ENCODE measurements at places on chromosomes 5 and 9.

DNA sequence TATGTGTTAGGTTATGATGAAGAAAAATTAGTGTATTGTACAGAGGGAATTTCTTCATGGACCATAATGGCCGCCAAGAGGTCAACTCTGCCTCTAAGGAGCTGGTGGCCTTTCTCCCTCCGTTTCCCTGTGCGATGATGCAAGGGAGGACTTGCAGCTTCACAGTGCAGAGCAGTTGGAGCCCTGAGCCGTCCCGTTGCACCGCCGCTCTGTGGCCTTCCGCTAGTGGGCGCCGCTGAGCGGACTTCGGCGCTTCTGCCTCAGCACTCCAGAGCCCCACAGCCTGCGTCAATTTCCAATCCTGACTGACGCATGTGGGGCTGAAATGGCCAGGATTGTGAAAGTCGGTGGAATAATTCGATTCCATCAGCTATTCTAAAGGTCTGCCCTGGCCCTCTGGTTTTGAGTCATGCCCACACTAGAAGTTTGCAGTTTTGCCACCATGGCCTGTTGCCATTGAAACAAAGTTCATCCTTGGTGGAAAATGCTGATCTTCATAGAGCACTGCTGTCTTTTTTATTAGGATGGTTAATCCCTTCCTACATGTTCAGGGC lies 22.7 kb upstream of the LECT2 start:
- no peaks in the 10 kb centered on the region for H3K4me1 ChIP-seq
- no peak for DNase-seq
- no peaks in the 10 kb centered on the region for H3K36me3 ChIP-seq
- H3K27me3 ChIP-seq, result peaks cover 27% of the 10 kb centered on the region

- H3K36me3 ChIP-seq, result no peaks in the 10 kb centered on the region
- H3K27ac ChIP-seq, result no peak overlapping the region
- no peak for DNase-seq
- no peaks in the 10 kb centered on the region for H3K4me1 ChIP-seq
Measured at GRCh38 chr5:161155451-161155850, 303.4 kb upstream of the ATP10B start.

DNA sequence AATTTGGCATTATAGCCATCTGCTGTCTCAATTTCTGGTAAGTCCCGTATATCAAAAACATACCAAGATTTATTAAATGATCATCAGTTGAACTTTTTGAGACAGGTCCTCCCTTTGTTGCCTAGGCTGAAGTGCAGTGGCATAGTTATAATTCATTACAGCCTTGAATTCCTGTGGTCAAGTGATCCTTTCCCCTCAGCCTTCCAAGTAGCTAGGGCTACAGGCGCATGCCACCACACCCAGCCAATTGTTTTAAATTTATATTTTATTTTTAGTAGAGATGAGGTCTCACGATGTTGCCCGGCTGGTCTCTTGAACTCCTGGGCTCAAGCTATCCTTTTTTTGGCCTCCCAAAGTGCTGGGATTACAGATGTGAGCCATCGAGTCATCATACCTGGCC lies 418.9 kb downstream of the ARHGEF28 start:
- no peaks in the 10 kb centered on the region for H3K4me1 ChIP-seq
- H3K27me3 ChIP-seq, result no peaks in the 10 kb centered on the region
- H3K4me3 ChIP-seq, result no peak overlapping the region
- no peaks in the 10 kb centered on the region for H3K36me3 ChIP-seq
- H3K27ac ChIP-seq, result no peak overlapping the region

GRCh38 chr9:71628247-71628646 lies 140.1 kb downstream of the CEMIP2 start:
- peaks cover 4% of the 10 kb centered on the region for H3K27me3 ChIP-seq
- no peak overlapping the region for H3K27ac ChIP-seq
- no peak overlapping the region for H3K4me3 ChIP-seq
- DNase-seq, result no peak
- H3K36me3 ChIP-seq, result no peaks in the 10 kb centered on the region

GRCh38 chr9:114656301-114656700 lies 1.3 kb downstream of the TEX53 start:
- H3K4me1 ChIP-seq, result peaks cover 16% of the 10 kb centered on the region
- no peaks in the 10 kb centered on the region for H3K27me3 ChIP-seq
- H3K4me3 ChIP-seq, result no peak overlapping the region
- H3K27ac ChIP-seq, result no peak overlapping the region
- no peak for DNase-seq

DNA sequence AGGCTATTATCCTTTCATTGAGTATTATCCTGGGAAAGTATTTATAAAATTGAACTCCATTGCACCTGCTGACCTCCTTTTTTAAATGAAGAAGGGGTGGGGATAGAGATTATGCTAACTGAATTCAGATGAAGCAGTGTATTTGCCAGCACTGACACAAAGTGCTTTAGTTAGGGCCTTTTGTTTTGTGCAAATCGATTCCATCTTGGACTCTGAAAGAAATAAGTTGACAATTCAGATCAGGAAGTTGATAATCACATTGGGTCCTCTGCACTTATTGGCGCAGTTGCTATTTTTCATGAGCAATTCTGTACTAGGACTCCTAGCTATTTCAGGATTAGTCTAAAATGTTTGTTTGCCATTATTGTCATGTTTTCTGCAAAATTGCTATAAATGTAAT lies 101.6 kb upstream of the FSD1L start:
- no peak overlapping the region for H3K27ac ChIP-seq
- peaks cover 3% of the 10 kb centered on the region for H3K36me3 ChIP-seq
- H3K27me3 ChIP-seq, result no peaks in the 10 kb centered on the region
- H3K4me3 ChIP-seq, result no peak overlapping the region

DNA sequence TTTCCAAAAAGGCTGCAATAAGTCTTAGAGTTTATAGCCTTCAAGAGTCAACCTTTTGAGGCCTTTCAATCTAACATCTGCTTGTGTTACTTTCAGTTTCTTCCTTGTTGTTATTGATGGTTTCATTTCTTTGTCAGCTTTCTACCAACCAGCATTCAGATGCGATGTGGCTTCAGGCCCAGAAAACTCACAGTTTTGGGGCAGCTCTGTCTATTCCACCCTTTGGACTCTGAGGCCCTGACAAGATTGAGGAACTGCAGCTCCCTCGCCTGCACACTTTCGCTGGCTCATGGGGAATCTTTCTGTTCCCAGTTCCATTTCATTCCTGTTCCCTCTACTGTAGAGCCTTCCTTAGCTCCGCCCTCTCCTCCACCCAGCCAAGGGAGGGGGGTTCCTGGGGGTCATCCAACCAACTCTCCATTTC lies 13.3 kb upstream of the WHRN start:
- H3K27ac ChIP-seq, result peak overlapping the region; percentile 80
- H3K4me3 ChIP-seq, result no peak overlapping the region
- peaks cover 7% of the 10 kb centered on the region for H3K4me1 ChIP-seq
- peaks cover 2% of the 10 kb centered on the region for H3K36me3 ChIP-seq

DNA sequence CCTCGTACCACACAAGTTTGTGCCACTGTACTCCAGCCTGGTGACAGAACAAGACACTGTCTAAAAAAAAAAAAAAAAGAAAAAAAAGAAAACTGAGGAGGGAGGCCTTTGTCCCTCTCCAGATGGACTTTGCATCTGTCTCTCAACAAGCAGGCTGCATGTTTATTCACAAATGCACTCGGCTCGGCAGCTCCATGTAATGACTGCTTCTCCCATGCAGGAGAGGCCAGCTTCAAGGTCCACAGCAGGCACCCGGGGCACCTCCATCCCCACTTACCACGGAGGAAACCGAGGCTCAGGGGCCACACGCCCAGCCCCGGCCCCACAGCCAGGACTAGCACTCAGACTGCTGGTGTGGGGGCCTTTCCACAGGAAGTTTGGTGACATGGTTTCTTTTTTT lies 13.1 kb upstream of the NCS1 start:
- no peak overlapping the region for H3K4me3 ChIP-seq
- H3K27me3 ChIP-seq, result peaks cover 4% of the 10 kb centered on the region
- H3K36me3 ChIP-seq, result no peaks in the 10 kb centered on the region
- H3K4me1 ChIP-seq, result no peaks in the 10 kb centered on the region
- H3K27ac ChIP-seq, result no peak overlapping the region

DNA sequence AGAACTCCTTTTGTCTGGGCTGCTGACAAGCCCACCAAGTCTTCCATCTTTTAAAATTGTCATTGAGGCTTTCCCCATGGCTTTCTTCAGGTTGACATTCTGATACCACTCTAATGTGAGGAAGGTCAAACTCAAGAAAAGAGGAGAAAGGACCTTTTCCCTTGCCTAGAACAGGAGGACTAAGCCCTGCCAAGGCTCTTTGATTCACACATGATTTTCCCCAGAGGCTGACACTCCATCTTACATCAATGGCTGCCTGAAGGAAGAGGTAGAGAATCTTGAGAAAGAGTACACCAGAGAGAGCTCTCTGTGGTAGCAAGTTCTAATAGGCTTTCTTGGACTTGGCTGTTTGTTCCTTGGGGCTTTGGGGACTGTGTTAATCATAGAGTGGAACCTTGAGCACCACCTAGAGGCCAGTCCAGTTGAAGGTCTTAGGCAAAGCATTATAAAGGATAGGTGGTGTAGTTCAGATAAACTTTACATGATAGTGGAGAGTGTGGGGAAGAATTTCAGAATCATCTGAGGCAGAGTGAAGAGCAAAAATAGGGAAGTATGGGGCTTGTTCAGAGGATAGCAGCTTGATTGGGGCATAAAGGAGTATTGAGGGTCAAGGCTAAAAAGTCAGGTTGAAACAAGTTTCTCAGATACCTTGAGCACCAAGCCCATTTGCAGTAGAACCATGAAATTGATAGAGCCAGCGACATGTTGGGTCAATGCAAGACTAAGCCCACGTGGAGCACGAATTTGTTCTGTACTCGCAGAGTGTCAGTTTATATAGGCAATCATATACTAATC lies 36.7 kb downstream of the NDFIP1 start:
- H3K36me3 ChIP-seq, result peaks cover 12% of the 10 kb centered on the region
- H3K4me3 ChIP-seq, result no peak overlapping the region
- H3K27me3 ChIP-seq, result no peaks in the 10 kb centered on the region
- DNase-seq, result peak; percentile 30
- H3K4me1 ChIP-seq, result no peaks in the 10 kb centered on the region

DNA sequence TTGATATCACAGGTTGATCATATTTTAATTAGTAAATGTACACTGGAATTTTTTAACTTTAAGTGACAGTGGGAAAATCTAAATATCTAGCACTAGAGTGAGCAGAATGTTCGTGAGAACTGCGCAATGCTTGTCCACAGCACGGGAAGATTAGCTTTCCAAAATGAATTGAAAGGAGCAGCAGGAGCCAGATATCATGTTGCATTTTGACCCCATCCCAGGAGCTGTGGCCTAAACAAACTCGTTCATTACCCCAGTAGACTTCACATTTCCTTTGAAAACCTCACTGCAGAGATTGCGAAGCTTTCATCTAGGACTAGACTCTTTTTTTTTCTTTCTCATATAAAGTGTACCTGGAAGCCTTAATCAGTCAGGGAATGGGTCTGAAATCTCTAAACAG lies 525.8 kb downstream of the CTNND2 start:
- no peaks in the 10 kb centered on the region for H3K36me3 ChIP-seq
- no peak for DNase-seq
- no peaks in the 10 kb centered on the region for H3K4me1 ChIP-seq
- H3K4me3 ChIP-seq, result no peak overlapping the region

DNA sequence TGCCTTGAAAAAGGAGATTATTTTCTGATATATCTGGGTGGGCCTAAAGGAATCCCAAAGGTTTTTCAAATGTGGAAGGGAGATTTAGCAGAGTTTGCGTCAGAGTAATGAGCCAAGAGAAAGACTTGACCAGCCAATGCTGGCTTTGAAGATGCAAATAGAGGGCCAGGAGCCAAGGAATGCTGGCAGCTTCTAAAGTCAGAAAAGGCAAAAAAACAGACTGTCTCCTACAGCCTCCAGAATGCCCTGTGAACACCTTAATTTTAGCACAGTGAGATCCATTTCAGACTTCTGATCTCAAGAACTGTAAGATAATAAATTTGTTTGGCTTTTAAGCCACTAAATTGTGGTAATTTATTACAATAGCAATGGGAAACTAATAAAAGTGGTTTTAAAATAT lies 122.6 kb upstream of the FREM1 start:
- no peak overlapping the region for H3K27ac ChIP-seq
- H3K27me3 ChIP-seq, result peaks cover 2% of the 10 kb centered on the region
- no peaks in the 10 kb centered on the region for H3K4me1 ChIP-seq
- H3K36me3 ChIP-seq, result no peaks in the 10 kb centered on the region
- H3K4me3 ChIP-seq, result no peak overlapping the region

DNA sequence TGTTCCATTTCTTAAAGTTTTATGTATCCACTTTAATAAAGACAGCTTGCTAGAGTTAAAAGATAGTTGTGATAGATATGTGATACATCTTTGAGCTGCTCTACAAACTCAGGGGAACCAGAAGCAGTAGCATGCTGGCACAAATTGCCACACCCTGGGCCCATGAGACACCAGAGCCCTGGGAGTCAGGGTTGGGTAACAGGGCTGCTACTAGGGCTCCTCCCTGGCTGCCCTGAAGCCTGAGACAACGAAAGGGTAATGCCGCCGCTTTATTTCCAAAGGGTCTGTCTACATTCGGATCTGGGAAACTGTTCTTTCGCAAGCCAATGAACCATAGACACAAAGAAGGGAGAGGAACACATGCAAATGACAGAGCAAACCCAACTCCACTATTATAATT lies 29.2 kb downstream of the PTPN3 start:
- H3K36me3 ChIP-seq, result no peaks in the 10 kb centered on the region
- no peak overlapping the region for H3K27ac ChIP-seq
- H3K27me3 ChIP-seq, result peaks cover 14% of the 10 kb centered on the region
- peaks cover 3% of the 10 kb centered on the region for H3K4me1 ChIP-seq
- H3K4me3 ChIP-seq, result no peak overlapping the region

DNA sequence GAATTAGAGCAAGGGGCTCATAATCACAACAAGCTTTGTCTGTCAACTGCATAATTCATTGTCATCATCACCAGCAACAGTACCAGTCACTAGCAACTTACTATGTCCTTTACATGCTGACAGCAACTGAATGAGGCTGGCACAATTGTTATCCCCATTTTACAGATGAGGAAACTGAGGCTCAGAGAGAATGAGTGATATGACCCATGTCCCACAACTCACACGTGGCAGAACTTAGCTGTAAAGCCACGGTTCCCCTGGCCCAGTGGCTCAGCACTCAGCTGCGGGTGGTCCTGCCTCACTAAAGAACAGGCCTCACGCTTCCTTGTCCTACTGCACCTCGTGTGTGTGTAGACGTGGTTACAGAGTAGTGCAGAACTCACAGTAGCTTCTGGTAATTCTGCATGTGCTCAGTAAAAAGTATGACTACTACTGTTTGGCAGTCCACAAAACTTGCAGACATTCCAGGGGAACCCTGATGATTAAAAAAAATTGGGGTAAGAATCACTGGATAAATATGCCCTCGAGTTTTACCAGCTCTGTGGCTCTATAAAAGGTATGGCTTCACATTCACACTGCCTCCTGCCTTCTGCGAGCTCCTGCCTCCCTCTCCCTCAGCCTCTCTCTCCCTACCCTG lies 30.2 kb downstream of the AFAP1L1 start:
- DNase-seq, result no peak
- H3K27me3 ChIP-seq, result peaks cover 20% of the 10 kb centered on the region
- no peak overlapping the region for H3K4me3 ChIP-seq
- H3K27ac ChIP-seq, result no peak overlapping the region
- H3K36me3 ChIP-seq, result no peaks in the 10 kb centered on the region
- H3K4me1 ChIP-seq, result peaks cover 3% of the 10 kb centered on the region

Data from memory B cell (primary cell).